ENCODE measurements at places on chromosomes 1 and 21. TPM values are rescaled to one million over a fixed set of nuclear protein-coding genes. Genes with fewer than 3 reads are reported as not detected.

DNA sequence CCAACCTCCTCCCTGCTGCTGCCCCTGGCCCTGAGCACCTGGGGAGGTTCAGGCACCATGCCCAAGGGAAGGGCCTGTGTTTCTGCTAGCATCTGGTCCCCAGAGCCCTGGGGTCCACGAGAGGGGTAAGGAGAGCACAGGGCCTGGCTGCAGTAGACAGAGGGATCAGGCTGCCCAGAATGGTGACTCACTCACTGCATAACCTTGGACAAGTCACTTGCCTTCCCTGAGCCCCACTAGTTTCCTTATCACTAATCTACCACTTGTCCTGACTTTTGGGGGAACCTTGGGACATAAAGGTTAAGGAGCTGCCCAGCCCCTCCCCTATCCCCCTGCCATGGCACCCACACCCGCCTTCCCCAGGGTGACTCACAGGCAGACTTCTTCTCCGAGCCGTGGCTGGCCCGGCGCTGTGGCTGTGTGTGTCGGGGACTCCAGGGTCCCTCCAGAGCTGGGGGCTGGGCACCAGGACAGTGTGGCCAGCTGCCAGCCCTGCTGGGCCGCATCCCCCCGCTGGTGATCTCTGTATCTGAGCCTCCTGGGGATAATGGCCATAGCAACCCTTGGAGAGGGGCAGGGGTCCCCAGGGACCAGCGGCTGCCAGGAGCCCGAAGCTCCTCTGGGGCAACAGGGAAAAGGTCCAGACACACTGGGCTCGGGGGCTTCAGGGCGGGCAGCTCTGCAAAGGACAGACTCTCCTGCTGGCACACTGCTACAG, 4.0 kb downstream of the ARHGEF19 start:
- DNase-seq = peak; percentile 12

DNA sequence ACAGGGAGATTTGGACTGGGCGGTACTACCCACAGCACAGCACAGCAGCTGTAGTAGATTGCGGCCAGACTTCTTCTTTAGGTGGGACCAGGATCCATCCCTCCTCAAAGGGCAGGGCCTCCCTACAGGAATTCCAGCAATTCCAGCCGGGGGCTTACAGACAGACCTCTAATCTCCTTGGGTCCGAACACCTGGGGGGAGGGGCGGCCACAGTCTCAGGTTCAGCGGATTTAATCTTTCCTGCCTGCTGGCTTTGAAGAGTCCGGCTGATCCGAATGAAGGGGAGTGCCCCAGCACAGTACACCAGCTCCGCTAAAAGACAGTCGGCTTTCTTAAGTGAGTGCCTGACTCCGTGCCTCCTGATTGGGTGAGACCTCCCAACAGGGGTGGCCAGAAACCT, 1708.5 kb downstream of the BRINP3 start:
- no peak for DNase-seq

DNA sequence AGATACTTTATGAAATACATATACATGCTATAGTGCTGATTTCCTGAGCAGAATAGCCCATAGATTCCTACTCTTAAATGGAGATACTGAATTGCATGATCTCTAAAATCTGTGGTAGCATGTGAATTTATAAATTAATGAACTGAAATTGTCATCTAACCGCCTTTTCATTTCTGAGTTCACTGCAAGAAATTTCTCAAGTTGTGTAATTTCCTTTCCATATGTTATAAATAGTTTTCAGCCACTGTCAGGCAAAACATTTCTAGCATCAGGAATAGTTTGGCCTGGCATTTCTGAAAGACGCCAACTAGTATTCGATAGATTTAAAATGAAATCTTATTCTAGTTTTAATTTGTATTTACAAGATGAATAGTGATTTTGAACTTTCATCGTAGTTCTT, 310.1 kb downstream of the USH2A start:
- DNase-seq = no peak

DNA sequence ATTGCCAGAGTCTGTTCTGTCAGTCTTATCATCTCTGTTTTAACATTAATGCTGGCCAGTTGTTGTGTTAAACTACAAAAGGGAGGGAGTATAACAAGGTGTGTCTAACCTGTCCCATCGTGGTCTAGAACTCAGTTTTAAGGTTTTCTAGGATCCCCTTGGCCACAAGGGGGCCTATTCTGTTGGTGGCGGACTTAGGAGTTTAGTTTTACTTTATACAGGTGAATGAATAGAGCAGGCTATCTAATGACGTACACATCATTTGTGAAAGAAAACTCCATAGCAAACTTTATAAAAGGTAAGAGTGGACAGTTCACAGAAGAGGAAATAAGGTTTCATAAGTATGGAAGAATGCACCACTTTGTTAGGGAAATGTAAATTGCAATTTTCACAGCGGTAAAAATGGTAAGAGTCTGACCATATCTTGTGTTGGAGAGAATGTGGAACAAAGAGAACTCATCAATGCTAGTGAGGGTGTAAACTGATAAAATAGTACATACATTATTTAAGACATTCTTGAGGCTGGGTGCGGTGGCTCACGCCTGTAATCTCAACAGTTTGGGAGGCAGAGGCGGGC, 2.5 kb upstream of the ATF6 start:
- DNase-seq = no peak

- DNase-seq = peak; percentile 33
These were observed 137.4 kb upstream of the USP25 start for GRCh38 chr21:15592271-15592860.

DNA sequence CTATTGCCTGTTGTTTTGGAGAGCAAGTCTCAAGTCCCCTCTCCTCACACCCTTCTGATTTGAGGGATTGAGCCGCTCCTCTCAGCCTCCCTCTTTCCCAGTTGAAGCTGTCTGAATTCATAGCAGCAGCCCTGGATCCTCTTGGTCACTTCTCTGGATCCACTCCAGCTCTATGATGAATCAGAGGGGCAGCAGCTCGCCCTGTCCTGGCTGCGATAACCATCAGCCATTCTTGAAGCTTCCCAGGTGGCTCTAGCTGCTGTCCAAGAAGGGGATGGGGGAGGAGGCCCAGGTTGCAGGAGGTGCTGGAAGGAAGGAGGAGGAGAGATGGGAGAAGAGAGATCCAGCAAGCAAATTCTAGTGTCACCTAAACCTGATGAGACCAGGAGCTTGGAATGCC, 31.3 kb downstream of the WNT4 start:
- peak; percentile 71 for DNase-seq

- no peak for DNase-seq
These were observed 31.9 kb upstream of the LHX4 start for GRCh38 chr1:180198196-180198595.

GRCh38 chr1:59516881-59517280, 220.0 kb downstream of the FGGY start:
- DNase-seq = no peak

DNA sequence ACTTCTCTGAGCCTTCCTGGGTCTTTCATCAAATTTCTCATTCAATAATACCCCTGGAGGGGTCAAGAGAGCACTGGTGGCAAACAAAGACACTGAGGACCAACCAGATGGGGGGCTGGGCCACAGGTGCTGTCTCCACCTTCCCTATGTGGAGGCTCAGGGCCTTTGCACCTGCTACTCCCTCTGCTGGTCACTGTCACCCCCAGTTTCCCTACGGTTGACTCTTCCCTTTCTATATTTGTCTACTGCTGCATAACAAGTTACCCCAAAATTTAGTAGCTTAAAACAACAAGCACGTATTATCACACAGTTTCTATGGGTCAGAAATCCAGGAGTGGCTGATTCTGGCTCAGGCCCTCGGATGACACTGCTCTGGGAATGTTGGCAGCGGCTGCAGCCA, 138.8 kb upstream of the RUNX3 start:
- no peak for DNase-seq

GRCh38 chr1:99638853-99639252, 7.1 kb upstream of the PALMD start:
- no peak for DNase-seq

GRCh38 chr1:20227704-20228103, 41.4 kb upstream of the PLA2G2C start:
- DNase-seq = no peak

- DNase-seq = no peak
These were observed 8.6 kb downstream of the ACOT7 start for GRCh38 chr1:6384962-6385361.

DNA sequence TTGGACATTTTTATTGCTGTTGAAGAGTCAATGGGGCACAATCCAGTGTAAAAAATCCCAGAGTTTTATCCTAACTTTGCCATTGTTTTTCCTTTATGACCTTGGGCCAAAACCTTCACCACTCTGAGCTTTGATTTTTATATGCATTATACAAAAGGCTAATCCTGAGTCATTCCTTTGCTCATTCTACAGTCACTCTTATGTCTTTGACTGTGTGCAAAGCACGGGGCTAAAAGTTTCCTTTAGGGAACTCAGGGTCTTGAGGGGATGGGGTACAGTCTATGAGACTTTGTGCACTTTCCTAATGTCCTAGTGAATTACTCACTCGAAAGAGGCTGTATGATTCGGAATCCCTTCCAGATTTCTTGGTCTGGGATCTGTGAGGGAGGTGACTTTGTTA, 543.2 kb upstream of the CAMK1G start:
- DNase-seq = no peak

DNA sequence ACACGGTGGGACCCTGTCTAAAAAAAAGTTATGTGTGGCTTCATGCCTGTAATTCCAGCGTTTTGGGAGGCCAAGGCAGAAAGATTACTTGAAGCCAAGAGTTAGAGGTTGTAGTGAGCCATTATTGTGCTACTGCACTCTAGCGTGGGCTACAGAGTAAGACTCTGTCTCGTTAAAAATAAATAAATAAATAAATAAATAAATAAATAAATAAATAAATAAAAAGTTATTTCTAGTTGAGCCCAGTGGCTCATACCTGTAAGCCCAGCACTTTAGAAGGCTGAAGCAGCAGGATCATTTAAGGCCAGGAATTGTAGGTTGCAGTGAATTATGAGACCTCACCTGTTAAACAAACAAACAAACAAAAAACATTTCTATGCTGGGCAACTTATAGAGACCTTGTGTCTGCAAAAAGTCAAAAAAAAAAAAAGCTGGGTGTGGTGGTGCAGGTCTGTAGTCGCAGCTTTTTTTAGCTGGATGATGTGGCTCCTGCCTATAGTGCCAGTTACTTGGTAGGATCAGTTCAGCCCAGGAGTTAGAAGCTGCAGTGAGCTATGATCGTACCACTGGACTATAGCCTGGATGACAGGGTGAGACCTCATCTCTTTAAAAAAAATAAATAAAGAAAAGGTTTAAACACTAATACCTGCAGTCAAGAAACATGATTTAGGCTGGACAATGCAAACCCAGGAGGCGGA, 25.6 kb downstream of the GON4L start:
- no peak for DNase-seq

GRCh38 chr1:172837816-172838679, 179.1 kb downstream of the FASLG start:
- DNase-seq = peak; percentile 19

DNA sequence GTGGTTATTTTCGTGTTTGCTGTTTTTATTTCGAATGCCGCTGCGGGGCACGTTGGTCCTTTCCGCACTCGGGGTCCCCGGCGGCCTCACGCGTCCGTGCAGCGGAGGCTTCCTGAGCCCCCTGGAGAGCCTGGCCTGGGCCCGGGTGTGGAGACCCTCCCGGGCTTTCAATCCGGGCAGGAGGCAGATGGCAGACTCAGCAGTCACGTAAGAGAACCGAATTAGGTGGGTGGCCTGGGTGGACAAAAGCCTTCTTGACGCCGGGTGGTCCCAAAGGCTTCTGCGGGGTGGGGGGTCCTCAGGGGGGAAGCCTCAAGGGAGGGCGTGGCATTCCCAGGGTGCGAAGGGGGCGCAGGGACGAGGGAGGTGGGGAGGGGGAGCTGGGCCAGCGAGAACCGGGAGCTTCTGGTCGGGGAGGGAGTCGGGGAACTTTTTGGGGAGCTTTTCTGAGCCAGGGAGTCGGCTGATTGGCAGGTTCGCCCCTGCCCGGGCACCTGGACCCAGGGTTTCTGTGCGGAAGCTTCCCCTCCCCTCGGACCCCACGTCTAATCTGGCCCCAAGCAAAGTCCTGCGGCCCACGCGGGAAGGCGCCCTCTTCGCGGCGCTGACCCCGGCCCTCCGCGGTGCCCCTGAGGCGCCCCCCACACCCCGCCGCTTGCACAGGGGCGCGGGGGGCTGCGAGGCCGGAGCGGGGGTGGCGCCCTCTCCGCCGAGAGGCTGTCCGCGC, 1.3 kb upstream of the HES4 start:
- no peak for DNase-seq

DNA sequence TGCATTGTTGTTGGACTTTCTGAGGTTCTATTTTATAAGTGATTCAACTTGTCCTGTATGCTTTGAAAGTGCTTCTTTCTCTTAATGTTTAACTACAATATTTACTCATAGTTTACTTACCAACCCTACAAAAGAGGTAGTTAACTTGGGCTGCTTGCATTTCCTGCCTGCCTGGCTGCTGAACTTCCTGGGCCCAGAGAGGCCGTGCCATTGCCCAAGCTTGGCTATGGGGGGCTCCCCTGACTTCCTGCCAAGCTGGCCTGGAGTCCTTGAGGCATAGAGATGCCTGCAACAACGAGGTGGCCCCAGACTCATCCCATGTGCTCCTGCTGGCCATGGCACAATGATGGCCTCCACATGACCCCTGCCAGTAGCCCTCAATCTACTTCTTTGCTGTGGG, 361.6 kb upstream of the PLD5 start:
- DNase-seq = no peak

DNA sequence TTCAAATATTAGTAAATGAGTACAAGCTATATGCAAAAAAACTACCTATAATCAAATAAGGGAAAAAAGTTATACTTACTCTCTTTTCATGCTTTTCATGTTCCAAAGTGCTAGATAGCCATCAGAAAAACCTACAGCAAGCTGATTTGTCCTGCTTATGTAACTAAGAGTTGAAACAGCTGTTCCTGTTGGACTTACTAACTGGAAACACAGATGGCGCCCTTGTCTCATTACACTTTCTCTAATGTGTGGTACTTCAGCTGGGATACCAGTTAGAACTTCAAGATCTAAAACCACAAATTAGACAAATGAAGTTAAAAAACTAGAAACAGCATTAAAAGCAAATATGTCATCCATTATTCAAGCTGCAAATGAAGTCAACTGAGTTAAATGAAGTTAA, 24.3 kb downstream of the AHCTF1 start:
- peak; percentile 47 for DNase-seq

The LRRC42 gene
- 38.9 TPM for total RNA-seq

The ATG4C gene
- total RNA-seq = 11.7 TPM

The MNDA gene
- total RNA-seq = not detected

The PDC gene
- total RNA-seq = 0.24 TPM

The DNAJC6 gene
- total RNA-seq = 15.5 TPM

Data from HFFc6 (cell line).